GM10248 (cell line): ENCODE measurements at places on chromosomes 2 and 18.

GRCh38 chr2:169732075-169732474, 1.6 kb upstream of the KLHL23 start:
- DNase-seq = no peak

- no peak for DNase-seq
Measured at GRCh38 chr2:49686897-49687442, 532.7 kb upstream of the FSHR start.

DNA sequence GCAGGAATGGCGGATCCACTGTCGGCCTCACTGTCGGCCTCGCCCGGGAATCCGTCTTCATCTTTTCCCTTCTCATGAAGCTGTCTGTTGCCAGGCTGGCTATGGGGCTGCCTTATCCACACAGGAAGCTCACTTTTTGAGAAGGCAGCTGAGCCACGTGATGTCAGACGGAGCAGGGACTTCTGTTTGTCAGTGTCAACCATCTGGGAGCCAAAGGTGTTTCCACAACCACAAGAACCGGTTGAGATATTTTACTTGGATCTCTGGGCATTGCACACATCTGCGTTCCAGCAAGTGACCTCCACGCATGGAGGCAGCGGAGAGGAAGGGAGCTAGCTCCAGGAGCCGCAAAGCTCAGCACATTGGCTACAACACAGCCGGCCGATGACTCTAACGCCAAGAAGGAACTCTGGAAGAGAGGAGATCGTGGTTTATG, 27.4 kb upstream of the TAF1B start:
- no peak for DNase-seq

DNA sequence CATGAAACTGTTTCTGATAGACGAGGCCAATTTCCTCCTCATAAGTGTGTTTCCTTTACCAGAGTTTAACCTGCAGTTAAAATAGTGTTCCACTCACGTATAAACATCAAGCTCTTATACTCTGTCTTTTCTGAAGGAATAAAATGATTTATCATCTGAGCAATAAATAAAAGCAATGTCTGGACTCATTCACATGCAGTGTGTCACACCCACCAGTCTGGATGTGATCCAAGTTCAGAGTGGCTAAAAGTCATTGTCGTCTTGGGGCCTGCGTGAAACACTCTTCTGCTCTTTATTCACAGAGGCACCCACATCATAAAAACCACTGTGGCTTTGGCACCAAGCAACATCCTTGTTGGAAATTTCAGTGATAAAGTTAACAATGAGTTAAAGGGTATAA, 19.5 kb upstream of the SLC9A4 start:
- no peak for DNase-seq

GRCh38 chr2:177547122-177547521, 154.5 kb downstream of the AGPS start:
- DNase-seq = peak; percentile 49

GRCh38 chr2:238108423-238109183, 8.5 kb downstream of the ESPNL start:
- DNase-seq = no peak

DNA sequence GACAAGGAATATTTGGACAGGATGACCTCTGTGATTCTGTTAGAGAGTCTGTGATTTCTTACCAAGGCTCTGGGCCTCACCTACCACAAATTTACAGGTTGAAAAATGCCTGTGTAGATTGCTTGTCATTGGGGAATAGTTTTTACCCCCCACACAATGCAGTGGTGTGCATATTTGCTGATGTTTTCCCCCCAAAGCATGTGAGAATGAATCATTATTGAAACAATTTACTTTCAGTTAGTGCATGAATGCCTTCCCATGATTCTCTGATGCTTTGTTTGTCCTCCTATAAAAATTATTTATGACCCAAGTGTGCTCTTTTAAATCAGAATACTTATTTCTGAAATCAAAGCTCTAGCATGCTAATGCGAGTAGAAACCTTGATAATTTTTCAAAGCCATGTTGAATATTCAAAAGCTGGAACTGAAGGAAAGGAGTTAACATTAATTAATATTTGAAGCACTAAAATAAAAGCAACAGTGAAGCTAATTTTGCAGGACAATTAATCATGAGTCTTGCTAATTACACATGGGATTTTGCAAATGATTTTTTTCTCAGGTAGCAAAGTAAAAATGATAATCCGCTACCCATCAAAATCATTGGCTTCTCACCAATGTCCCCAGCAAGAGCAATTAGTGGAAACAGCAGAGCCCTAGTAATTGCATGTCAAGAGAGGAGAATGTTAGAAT, 361.2 kb upstream of the HNRNPA3 start:
- no peak for DNase-seq

DNA sequence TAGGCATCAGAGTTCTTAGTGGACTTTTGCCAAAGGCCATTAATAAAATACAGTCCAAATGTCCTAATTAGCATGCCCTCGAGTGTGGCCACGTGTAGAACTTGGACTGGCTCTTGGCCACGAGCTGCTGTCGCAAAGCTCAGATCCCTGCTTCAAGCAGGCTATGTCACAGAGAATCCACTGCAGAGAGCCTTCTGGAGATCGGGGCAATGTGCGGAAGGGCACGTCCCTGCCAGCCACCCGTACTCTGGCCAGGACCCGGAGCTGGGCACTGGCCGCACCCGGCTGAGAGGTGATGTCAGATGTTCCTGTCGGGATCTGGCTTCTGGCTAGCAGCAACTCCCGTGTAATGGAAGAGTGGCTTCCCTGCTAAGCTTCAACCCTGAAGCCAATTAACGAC, 432.7 kb upstream of the ID2 start:
- DNase-seq = no peak

DNA sequence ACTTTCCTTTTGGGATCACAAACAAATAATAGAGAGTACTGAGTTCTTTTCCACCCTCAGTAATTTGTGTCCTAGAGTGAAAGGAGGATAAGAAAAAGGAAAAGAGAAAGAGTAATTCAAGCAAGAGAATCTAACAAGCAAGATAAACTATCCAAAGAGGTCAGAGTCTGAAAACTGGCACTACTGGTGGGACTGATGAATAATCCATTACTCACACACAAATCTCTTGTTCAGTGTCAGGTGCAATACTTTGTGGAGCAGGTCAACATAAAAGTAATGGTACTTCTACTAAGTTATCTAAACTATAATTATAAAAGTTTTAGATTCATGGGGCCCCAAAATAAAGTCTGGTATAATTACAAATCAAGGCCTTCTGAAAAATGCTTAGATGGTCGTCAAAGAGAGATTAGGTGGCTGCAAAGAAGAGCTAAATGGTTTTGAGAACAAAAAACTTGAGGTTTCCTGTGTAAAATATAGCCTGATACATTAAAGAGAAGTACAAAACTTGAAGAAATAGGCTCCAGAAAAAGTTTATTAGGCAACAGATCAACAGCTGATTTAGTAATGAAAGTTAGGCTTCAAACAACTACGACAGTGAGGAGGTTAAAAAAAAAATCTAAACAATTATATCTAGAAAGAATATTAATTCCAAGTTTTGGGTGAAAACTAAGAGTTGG, 109.4 kb downstream of the BAZ2B start:
- no peak for DNase-seq

DNA sequence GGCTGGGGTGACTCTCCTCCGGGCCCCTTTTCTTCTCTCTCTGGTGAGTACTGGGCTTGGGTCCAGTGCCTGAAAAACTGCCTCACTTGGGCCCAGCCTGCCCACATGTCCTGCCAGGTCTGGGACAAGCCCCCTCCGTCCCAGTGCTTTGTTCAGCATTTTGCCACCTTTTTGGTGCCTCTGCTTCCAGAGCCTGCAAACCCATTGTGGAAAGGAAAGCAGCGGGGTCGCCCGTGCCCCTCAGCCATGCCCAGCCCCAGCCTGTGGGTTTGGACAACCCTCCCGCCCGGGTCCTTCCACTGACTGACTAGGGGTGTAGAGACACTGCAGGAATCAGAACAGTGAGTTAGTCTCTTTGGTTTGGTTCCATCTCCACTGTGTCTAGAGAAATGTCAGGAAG, 140.7 kb upstream of the ALKAL2 start:
- no peak for DNase-seq

DNA sequence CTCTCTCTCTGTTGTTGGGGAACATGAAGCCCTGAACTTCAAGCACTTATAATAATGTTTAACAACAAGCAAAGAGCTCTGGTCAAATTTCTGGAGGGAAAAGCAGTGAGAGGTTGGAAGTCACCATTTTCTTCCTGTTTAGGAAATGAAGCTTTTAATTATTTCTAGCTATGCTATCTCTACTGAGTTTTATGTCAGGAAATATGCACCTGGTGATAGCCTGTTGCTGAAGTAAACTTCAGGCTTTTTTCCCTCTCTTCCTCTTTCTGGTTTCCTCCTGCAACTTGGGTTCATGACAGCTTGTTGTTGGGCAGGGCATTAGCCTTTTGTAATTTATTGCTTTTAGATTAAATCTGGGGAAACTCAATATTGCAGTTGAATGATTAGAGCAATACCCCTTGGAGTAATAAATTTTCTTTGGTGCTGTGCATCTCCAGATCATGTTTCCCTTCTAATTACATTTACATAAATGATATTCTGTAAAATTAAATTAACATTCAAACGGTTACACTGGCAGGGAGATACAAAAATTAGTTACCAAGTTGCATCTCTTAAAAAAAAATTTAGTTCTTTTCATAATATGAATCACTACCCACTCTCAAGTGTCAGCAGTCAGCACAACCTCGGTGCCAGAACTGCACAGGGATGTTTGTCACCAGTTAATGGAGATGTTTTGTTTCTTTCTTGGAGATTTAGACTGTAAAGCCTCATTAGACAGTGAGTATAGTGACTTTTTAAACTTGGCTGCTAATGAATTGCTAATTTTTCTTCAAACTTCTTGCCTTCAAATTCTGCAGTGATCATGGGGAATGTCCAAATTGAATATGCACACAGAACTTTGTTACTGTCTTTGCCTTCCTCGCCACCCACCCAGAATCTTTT, 466.6 kb upstream of the ETAA1 start:
- DNase-seq = no peak

DNA sequence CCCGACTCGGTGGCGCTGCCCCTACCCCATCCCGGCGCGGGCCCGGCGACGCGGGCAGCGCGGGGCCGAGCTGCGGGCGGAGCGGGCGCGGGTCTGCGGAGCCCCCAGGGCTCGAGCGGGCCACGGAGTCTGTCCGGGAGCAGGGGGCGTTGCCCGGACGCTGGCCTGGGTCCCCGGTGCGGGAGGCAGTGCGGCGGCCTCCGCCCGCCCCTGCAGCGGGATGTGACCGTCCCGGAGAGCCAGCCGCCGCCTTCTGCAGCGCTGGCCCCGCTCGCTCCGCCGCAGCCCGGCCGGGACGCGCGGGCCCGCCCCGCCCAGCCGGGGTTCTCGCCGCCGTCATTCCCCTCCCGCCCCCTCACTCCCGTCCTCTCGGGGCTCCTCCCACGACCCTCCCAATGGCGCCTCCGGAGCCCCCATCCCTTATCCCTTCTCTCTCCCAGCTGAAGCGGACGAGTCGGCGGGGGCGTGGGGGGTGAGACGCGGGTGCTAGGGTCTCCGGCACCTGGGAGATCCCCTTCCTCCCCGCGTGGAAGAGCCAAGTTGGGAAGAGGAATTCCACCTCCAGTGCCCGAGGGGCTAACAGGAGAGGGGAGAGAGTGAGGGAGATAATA, at the start of gene FNDC4:
Gene FNDC4, minus strand, starts transcription at position 257 of the 611 bp plus-strand sequence. CDS start 521 bp downstream, outside the sequence.
- peak; percentile 31 for DNase-seq

- DNase-seq = peak; percentile 69
Measured at GRCh38 chr2:230828272-230828961, 36.3 kb upstream of the ITM2C start.

- DNase-seq = no peak
Measured at GRCh38 chr2:221810245-221810644, 238.1 kb upstream of the EPHA4 start.

GRCh38 chr18:59008302-59008974, 131.2 kb upstream of the SEC11C start:
- DNase-seq = no peak

DNA sequence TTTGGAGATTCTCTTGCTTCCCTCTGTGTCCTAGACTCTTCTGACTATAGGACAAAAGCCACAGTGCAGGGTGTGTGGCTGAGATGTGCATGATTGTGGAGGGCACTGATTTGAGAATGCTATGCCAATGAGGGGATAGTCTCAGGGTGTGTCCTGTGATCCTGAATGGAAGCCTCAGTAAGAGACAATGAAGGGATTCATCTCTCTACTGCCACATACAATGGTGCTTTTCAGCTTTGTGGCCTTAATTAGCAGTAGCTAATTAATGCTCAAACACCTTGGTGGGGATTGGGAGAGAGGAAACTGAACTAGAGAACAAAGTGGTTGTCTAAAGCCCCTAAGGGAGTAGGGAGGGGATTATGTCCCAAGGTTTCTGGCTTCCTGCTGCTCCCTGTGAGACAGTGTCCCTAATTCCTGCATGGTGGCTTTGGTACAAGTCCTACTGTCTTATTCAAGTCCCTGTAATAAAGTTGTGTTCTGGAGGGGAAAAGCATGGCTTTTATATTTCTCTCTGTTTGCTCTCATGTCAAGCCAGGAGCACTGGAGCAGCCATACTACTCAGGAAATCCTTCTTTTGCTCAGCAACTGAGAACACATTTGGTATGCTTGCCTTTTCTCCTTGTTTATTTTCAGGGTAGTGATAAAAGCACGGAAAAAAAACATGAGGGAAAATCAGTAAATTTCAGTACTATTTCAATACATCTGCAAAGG, 415.2 kb upstream of the TCF4 start:
- DNase-seq = no peak

- DNase-seq = no peak
Measured at GRCh38 chr2:1586923-1587840, 157.1 kb downstream of the PXDN start.

GRCh38 chr2:11577101-11577883, 43.4 kb downstream of the GREB1 start:
- no peak for DNase-seq

DNA sequence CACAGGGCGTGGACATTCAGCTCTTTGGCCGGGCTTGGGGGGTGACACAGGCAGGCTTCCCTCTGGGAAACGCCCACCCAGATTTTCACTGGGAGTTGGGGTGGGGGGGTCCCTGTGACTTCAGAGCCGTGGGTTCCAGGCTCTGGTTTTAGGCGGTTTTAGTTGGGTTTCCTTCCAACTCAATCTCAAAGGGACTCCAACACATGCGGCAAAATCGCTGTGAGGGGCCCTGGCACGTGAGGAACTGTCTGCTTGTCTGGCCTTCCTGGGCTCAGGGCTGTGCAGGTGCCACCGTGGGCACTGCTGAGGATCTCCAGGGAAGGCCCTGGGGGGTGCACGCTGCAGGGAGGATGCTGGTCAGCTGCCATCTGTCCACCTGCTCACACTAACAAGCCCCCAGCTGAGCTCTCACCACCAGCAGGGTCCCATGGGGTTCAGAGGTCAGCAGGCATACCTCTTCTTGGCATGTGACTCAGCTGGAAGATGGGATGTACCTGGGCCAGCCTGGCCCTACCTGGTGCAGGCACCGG, 11.7 kb downstream of the HS6ST1 start:
- no peak for DNase-seq

- DNase-seq = no peak
Measured at GRCh38 chr2:47640356-47640755, 142.6 kb upstream of the MSH6 start.
